ENCODE measurements at places on chromosomes 3 and 15. TPM values are rescaled to one million over a fixed set of nuclear protein-coding genes. Genes with fewer than 3 reads are reported as not detected.

DNA sequence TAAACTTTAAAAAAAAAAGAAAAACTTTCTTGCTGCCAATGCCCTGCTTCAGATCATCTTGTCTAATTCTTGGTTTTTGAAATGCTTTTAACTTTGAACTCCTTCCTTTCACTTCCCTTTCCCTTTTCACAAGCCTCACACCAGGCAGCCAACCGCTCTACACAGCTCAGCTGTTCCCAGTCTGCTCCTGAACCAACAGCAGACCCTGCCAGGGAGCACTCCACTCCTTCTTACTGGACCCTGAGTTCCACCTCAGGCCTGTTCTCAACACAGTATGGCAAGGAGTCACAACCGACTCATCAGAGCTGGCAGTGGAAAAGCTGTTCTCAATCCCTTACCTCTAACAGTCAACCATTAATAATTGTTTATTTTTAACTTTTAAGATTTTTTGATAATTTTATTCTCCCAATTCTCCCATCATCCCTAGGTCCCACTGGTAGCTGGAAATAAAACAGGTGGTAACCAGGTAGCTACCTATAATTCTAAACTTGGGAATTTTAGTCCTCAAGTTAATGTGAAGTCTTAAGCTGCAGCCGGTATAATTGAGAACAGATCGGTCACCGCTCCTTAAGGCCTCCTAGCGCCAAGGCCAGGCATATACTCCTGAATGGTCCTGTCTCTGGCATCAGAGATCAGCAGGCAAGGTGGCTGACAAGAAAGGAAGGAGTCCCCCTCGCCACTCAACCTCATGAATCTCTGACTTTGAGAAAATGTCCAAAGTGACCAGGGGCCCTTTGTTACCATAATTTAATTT is 43.9 kb downstream of the BOC start:
- no peak for DNase-seq

GRCh38 chr3:194756460-194756779 is 70.7 kb downstream of the FAM43A start:
- DNase-seq, result no peak

DNA sequence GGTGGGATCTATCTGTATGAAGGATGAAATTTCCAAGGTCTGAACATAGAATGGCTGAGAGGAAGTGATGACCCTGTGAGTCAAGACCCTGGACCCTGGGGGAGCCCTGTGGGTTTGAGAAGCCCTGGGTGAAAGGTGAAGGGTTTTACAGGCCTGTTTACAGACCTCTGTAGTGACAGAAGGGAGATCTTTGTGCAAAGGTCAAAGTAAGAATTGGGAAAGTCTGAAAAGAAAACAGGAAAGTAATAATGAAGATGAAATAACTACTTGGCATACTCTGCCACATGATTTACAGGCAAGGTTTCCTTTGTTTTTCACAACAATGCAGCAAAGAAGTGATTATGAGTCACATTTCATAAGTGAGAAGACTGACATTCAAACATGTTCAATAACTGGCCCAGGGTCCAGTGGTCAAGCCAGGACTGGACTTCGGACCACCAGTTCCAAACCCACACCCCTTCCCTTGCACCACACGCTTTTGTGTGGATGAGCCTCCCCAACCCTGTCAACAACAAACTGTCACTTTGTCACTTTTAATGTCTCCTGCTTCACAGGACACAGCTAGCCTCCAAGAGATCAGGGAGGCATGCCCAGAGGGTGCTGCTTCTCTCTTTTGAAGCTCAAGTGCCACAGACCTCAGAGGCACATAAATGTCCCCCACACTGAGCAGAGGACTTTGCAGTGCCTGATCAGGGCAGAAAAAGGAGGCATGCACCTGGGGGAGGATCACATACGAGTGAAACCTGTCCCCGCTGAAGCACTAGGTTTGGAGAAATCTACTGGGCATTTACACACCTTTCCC is 21.5 kb downstream of the CD86 start:
- no peak for DNase-seq

DNA sequence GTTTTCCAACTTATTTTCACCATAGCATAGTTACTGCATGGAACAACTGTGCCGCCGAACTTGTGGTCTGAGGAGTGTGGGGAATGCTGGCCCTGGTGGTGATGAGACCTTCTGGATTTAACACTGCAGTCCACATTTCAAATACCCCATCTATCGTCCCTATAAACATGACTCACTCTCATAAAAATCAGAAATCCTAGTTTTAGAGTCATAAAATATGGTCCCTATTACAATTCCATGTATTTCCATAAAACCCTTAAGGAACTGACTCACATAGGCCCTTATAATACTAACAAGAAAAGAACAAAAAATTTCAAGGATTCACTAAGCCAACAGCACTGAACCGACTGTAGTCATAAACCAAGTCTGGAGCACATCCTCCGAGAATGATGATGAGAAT is 147.2 kb downstream of the FOXP1 start:
- no peak for DNase-seq

DNA sequence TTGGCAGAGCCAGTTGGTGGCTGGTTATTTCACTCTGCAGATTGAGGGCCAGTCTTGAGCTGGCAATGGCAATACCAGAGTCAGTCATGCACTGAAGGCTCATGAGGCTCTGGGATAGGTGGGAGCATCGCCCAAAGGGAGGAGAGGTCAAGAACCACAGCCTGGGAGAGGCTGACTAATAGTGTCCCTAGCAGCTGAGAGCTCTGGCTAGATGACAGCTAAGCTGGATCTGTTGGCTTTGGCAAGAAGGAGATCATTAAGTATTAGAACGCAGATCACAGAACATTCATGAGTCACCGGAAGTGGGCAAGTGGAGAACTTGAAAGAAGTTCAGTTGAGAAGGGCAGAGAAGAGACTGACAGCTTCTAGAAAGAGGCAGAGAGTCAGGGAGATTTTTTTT is 521.1 kb downstream of the NR2F2 start:
- no peak for DNase-seq

DNA sequence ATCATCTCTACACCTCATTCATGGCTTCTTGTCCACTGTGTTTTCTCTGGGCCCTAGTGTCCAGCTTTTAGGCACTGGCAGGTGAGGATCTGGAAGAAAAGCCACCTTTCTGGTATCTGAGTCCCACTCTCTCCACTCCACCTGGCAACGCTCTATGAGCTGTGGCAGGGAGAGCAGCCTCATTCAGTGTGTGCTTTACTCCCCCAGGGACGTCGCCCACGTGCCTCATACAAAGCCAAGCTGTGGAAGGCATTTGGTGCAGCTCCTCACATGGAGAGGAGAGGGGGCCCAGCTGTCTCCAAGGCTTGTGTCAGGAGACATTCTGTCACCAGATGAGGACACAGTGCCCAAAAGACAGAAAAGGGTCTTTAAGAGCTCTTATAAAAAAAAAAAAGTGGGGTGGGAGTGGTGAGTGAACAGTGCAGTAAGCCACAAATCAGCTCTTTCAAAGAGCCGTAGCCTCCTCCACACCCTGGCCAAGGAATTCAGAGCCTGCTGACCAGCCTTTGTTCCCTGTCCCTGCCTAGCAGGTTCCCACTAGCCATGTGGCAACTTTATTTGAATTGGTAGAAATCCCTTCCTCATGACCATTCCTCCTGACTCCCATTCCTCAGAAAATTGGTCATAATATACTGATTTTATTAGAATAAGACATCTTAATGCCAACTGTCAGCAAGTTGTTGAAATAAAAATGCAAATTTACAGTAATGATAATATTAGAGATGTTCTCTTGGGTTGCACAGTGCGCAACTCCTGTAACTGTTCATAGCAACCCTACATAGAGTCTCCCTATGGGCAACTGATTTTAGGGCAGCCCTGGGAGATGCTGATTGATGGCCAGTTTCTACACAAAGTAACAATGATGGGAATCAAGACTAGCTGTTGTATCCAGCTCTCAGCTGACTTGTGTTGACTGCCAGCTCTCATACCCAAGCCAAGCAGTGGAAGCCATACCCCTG is 29.5 kb downstream of the GALNT15 start:
- no peak for DNase-seq

GRCh38 chr3:187999821-188000220 is 154.1 kb upstream of the LPP start:
- peak; percentile 41 for DNase-seq

PDIA3 gene
- 303 TPM for total RNA-seq

CAMP gene
- not detected for total RNA-seq

PIGBOS1 gene
- 11.8 TPM for total RNA-seq

FLNB gene
- total RNA-seq, result 22.3 TPM

All from activated T-helper 1 cell treated with anti-CD3 and anti-CD28 coated beads, Interleukin-12 subunit alpha, Interleukin-12 subunit beta, Interleukin-2, Interleukin-4 antibody, amounts not matched to agents 30 ng/mL and 10 ng/mL and 1 ng/mL, durations not matched to agents 14 hours and 24 hours and 36 hours (primary cell).